ENCODE measurements at places on chromosomes 5 and 9.

DNA sequence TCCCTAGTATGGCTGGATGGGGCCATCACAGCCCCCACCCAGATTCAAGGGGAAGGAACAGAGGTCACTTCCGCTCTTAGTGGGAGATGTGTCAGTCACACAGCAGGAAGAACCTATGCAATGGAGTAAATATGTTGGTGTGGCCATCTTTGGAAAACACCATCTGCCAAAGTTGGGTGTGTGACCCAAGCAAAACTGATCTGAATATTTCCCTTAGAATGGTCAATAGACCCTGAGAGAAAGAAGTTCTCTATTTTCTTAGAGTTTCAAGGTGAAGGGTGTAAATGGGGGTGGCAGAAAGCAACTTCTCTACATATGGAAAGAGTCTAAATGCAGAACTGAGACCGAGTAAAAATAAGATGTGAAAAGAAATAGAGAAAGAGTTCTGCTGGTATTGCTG is 212.7 kb downstream of the ESM1 start:
- no peak for DNase-seq

DNA sequence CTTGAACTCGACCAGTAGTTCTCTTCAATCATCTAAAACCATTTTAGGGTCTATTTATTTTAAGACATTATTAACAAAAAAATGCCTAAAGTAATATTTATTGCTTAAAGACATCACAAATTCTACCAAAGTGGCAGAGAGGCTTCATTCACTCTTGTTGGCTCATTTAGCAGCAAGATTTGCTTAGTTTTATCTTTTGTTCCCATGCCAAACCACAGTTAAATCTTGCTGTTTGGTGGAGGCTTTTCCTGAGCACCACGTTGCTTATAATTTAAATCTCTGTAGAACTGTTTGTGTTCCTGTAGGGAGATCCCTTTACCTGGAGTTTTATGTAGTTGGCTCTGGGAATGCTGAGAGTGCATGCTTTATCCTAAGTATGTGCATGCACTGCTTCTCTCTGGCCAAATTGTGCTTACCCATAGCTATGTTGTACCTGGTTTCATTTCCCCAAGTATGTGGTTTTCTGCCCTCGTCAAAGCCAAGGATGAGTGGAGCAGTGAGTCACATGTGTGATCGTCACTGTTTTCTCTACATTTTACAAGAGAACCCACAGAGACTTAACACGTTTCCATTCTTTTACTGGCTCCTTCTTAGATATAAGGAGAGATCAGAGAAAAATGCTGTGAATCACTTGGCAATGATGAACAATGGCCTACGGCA is 42.1 kb upstream of the MAST4 start:
- peak; percentile 80 for DNase-seq

- no peak for DNase-seq
These were observed 150.2 kb downstream of the TTLL11 start for GRCh38 chr9:121942866-121943382.

DNA sequence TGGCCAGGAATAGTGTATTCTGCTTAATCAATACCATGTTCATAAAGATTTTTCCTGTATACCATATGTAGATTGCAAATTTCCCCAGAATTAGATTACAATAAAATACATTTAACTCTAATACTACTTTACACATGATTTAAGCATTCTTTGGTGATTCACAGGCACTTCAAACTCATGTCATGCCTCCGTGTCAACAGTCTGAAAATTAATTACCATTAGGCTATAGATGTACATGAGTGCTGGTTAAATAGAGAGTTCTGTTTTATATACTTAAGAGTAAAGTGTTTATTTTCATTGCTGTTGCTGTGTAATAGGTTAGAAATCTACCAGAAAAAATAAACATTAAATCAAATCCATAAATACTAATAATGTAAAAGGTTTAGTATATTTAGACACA is 159.8 kb downstream of the ZSWIM6 start:
- no peak for DNase-seq

Measured in activated CD4-positive, alpha-beta T cell treated with anti-CD3 and anti-CD28 coated beads, Interleukin-10, Interleukin-2, amounts not matched to agents 100 ng/mL and 50 ng/mL, durations not matched to agents 16 hours and 8 hours (primary cell).